ENCODE measurements at places on chromosomes 2 and 18.

DNA sequence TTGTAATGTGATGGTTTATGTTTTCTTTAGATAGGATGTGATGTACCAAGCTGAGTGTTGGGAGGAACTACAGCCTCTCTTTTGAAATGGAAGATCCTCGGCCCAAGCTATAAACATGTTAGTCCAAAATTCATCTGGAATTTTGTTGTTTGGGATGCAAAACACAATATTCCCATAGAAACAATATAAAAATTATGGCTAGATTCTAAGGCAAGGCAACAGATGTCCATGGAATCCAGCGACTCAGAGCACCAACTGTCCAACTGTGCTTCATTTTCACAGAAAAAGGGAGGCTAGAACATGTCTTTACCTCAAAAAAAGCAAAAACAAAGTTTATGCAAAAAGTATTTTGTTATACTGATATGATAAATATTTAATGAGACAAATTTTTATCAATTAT is 52.4 kb upstream of the ATP8B1 start:
- peak; percentile 34 for DNase-seq

- DNase-seq, result no peak
Measured at GRCh38 chr2:46829231-46829995, 86.2 kb downstream of the MCFD2 start.

- peak; percentile 95 for DNase-seq
Measured at GRCh38 chr2:20062615-20063545, 11.5 kb upstream of the LAPTM4A start.

DNA sequence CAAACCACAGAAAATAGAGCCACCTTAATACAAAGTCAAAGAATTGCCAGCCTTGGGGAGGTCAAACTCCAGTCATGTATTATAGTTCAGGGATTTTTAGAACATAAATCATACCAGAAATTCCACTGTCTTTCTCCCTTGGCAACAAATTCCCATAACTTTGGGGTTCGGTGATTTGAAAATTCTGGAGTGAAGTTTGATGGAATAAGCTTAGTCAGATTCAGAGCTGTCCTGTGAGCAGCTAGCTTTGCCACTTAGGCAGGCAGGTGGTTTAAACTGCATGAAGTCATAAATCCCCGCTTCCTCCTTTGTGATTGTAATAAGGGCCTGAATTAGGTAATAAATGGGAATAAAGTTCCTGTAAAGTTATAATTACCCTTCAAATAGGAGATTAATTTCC is 457.0 kb upstream of the HNMT start:
- no peak for DNase-seq

GRCh38 chr2:218026676-218027425 is 24.1 kb upstream of the TNS1 start:
- DNase-seq, result peak; percentile 6

DNA sequence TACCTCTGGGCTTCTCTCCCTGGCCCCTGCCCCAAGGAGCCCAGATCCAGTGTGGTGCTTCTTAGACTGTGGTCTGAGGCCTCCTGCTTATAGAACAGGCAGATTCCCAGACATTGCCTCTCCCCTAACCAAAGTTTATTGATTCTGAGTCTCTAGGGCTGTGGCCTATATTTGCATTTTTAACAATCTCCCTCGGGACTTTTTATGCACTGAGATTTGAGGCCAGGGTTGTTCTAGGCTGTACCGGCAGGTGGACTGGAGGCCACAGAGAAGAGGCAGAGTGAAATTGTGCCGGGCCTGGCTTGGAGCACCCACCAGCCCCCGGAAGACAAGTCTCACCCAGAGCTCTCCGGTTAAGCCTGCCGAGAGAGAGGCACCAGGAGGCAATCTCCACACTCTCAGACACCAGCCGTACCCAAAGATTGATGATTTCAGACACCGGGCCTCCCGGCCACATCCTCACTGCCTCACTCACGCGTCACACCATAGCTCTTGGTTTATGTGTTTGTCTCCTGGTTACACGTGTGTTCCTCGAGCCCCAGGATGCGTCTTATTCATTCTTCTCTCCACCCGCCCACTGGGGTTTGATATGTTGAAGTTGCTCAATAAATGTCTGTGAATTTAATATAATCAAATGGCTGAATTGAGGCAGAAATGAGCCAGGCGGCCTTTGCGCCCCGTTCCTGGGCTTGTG is 203.7 kb downstream of the KLHL29 start:
- no peak for DNase-seq

GRCh38 chr2:200509235-200509611 is 645 bp downstream of the KCTD18 start:
- no peak for DNase-seq

GRCh38 chr2:230691005-230691647 is 21.5 kb upstream of the CAB39 start:
- peak; percentile 48 for DNase-seq

GRCh38 chr2:60498127-60498815 is 55.2 kb downstream of the BCL11A start:
- no peak for DNase-seq

DNA sequence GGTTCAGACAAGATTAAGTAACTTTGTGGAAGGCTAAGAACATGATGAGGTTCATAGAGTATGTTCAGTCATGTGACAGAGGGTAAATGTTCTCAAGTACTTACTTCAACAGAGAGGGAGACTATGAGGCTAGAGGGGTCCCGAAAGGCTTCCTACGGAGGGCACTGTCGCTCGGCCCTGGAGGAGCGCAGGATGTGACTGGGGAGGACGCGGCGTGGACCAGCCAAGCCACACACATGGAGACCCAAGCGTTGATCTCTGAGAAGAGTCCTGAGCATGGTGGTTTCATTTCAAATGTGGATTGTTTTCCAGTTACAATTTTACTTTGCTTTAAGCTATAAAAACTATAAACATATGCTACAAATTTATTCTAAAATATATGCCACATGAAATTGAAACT is 227.5 kb downstream of the PTGR3 start:
- DNase-seq, result no peak

DNA sequence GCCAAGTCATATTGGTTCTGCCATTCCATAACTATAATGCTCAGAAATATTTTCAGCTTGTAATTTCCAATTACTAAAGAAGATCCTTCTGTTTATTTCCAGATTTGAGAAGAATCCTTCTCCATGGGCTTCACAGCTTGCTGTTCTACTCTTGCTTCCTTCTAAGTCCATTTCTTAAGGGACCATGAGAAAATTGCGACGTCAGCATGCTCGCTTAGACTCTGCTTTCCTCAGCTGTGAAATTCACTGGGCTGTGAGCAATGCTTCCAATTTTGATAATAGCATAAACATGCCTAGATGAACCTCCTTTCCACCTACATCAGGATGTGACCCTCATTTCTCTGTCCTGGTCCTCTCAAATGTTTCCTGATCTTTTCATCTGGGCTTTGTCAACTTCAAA is 145.3 kb upstream of the CDH20 start:
- DNase-seq, result no peak

GRCh38 chr2:30185178-30185577 is 38.4 kb downstream of the YPEL5 start:
- DNase-seq, result no peak

- no peak for DNase-seq
Measured at GRCh38 chr2:234694244-234695013, 197.5 kb upstream of the ARL4C start.

GRCh38 chr18:24460388-24460787 is at the start of gene HRH4:
HRH4 (plus strand) TSS chr18:24460637; CDS start chr18:24460729, 92 bp downstream.
- DNase-seq, result no peak

DNA sequence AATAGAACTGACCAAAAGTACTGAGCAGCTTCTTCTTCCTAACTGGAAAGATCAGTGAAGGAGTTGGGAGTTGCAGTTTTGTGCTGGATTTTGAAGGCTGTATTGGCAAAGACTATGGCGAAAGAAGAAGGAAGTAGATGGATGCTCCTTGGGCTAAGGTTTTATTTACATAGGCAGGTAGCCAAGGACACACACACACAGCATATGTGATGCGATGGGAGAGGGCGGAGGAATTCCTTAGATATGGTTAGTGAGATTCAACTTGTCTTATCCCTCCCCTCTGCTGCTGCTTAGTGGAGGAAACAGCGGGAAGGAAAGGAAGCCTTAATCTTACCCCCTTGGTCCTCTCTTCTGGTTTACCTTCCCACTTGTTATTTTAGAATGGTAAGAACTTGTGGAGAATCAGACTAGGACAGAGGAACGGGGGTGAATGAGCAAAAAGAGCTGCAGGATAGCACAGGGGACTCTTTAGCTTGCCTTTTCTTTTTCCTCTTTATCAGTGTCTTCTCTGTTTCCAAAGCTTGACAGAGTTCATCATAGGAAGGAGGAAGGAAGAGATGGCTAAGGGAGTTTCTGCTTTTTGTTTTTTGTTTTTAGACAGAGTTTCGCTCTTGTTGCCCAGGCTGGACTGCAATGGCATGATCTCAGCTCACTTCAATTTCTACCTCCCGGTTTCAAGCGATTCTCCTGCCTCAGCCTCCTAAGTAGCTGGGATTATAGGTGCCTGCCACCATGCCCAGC is 87.9 kb downstream of the OSBPL6 start:
- DNase-seq, result no peak

DNA sequence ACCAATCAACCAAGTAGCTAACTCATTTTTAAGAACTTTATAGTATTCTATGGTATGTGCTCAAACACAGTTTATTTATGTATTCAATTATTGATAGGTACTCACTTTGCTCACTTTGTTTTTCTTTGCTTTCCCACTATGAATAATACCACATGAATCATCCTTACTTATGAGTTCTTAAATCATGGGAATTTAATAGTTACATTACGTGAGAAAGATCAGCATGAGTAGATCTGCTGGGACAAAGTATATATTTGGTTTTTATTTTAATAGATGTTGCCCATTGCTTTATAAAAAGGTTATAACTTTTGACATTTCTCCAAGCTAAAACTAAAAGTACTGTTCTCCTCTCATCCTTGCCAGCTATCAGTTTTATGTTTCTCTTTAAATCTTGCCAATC is 390.7 kb downstream of the LRATD1 start:
- no peak for DNase-seq

GRCh38 chr2:229922449-229923386 is at the start of gene FBXO36:
FBXO36 (plus strand) TSS chr2:229922503; CDS start chr2:229922514, 11 bp downstream.
- no peak for DNase-seq

DNA sequence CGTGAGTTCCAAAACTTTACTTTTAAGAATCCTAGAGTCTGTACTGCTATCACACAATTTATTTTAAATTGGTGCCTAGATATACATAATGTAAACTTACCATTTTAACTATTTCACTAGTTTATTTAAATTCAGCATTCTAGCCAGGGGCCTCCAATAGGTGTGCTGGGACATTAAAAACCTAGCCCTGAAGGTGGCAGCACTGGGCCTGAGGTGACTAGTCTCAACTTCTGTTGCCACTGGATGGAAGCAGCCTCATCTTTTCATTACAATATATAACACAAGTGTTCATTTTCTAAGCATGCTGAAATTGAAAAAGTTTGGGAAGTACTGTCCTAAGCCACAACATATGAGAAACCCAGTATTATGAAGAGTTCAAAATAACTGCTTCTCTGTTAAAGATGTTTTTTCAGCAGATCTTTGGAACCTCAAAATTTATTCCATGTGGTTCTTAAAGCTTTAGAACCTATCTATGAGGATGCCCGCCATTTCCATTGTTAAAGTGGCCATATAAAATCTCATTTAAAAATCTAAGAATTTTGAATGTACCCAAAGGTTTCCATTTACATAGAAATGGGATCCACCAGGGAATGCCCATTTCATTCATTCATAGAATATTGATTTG is 2.9 kb upstream of the RBBP8 start:
- peak; percentile 75 for DNase-seq

DNA sequence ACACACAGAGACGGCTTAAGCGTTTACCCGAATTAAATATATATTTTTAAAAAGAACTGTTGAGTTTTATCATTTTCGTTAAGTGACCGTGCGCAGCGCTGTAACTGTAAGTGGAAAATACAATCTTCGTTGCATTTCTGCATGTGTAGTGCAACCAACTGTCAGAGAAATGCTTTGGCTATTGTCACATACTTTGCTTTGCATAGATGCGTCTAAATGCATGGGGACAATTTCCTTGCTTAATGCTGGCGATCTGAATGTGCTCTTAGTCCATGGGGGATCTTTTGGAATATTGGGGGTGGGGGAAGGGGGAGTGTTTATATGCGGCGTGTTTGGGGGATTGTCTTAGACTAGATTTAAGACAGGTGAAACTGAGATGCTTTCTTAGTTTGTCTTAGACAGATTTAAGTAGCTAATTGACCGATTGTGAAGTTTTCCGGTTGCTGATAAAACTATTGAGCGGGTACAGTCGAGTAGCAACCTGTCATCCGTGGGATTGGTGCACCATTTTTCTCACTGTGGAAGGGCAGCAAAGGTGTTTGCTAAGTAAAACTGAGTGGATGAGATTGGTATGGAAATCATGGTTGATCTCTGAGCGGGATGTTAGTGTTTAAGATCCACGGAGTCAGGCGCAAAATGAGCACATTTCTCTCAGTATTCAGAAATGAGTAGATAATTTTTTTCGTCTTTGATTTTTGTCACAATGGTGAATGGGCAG is 476 bp downstream of the VSNL1 start:
- no peak for DNase-seq

- DNase-seq, result no peak
Measured at GRCh38 chr2:194842871-194843270, 814.2 kb upstream of the SLC39A10 start.

- DNase-seq, result peak; percentile 55
Measured at GRCh38 chr2:236177967-236178889, 10.0 kb upstream of the GBX2 start.

- no peak for DNase-seq
Measured at GRCh38 chr18:72246076-72246475, 298.1 kb downstream of the CBLN2 start.

DNA sequence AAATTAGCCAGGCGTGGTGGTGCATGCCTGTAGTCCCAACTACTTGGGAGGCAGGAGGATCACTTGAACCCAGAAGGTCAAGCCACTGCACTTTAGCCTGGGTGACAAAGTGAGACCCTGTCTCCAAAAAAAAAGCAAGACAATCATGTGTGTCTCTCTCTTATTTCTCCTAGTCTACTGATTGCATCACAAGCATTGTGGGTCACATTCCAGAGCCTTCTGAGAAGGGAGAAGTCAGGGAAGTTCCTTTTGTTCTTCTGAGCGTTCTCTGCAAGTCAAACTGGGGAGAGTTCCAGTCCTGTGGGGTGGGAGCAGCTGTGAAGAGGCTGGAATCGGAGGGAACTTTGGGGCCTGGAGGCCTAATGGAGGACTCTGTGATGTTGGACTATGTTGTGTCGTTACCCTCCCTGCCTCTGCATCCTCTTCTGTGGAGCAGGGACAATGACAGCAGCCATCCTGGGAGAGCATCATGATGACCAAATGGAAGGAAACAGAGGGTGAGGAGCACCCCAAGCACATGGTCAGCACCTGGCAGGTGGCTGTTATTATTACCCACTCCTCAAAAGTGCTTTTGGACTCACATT is 115.4 kb downstream of the MRO start:
- DNase-seq, result no peak

- DNase-seq, result no peak
Measured at GRCh38 chr2:190599073-190599472, 49.8 kb upstream of the NAB1 start.

DNA sequence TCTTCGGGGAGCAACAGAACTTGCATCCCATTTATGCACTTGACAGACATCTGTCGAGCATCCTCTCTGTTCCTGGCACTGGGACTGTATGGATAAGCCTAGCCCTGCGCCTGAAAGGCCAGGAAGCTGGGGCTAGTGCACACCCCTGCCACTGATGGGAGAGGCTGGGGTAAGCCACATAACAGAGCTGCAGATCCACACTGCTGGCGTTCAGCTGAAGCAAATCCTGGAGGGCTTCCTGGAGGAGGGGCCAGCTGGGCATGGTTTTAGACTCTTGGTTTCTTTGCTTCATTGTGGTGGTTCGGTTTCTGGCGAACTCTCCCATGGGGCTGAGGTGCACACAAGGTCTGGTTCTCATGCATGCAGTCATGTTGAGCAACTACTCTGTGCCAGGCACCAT is 45.5 kb upstream of the FOSL2 start:
- DNase-seq, result no peak

GRCh38 chr2:70553334-70553583 is 367 bp downstream of the TGFA start:
- DNase-seq, result no peak

Measured in muscle of back (tissue), 13 donors.